ENCODE measurements at places on chromosomes 2 and 18.

DNA sequence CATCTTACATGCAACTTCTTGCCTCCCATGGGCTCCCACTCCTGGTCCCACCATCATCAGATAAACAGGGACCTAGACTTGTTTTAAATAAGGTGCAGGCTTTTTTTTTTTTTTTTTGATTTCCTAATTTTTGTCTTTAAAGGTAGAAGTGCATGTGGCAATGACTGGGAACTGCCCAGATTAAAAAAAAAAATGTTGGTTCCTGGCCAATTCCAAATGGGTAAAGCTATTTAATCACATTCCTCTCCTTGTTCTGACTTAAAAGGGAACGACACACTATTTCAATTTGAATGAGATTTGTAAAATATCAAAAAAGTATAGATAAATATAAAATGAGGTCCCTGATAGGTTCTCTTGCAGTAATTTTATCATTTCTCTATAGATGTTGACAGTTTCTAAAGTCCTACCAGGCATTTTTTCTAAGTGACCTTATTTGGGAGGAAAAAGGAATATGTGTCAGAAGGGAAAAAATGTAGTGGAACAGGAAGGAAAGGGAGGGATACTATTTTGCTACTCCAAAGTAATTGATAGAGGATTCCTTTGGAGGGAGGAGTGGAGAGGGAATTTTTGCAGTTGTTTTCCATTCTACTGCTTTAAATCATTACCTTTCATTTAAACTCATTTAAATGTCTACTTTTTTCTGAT, 43.3 kb downstream of the DDX1 start:
- no peak for DNase-seq

DNA sequence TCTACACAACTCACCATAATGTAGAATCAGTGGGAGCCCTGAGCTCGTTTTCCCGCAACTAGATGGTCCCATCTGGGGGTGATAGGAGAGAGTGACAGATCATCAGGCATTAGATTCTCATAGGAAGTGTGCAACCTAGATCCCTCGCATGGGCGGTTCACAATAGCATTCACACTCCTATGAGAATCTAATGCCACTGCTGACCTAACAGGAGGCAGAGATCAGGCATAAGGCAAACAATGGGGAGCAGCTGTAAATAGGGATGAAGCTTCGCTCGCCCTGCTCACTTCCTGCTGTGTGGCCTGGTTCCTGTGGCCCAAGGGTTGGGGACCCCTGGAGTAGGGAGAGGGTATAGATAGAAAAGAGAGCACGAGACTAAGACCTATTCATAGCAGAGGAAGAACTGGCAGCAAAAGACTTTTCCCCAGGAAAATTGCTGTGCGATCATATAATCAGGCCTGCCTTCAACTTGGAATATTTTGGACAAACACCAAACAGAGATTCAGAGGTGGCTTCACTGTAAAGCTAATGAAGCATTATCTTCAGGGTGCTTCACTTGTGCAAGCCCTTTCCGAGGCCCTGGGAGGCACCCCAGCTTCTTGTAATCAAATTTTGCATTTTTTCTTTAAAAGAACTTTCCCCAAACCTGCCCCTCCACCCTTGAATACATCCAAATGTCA, 29.0 kb upstream of the ATL2 start:
- DNase-seq: no peak

DNA sequence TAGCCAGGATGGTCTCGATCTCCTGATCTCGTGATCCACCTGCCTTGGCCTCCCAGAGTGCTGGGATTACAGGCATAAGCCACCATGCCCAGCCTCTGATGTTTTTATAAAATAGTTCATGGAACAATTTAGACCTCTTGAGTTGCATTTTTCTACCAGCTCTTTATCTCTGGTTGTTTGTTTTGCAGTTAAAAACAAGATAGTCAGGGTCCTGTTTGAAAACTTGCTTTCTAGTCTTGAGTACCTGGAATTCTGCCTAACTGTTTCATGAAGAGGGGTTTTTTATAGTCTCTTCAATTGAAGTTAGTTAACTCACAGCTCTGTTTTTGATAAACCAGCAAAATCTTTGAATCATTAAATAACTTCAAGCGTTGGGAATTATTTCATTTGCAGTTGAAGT, 244.8 kb downstream of the PARD3B start:
- DNase-seq: no peak

DNA sequence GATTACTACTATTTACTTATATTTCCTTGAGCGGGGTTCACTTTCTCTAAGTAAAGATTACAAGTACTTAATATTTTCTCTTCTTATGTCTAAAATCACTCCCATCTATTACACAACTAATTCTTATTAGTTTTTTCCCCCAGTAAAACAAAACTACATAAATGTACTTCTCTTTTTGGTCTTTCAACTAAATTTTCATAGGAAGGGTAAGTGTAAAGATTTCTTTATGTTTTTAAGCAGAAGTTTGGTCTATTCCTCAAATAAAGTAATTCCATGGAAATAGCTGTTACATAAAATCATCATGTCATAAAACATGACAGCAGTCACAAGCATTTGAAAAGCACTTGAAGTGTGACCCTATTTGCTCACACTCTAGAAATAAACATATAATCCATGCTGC, 249.0 kb downstream of the ZEB2 start:
- DNase-seq: no peak

DNA sequence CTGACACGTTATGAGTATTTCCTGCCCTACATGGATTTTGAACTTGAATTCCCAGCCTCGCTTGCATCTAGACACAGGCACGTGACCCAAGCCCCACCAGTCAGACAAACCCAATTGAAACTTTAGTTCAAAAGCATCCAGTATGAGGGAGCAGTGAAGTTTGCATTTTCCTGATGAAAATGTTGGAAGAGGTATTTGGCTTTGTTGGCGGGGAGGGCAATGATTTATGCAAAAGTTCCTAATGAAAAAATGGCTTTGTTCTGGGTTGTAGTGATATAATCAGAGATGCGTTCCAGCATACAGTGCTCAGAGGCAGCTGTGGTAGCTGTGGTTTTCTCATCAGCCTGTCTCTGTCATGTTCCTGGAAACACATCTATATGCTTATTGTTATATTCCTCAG, 36.8 kb upstream of the CPS1 start:
- DNase-seq: no peak

DNA sequence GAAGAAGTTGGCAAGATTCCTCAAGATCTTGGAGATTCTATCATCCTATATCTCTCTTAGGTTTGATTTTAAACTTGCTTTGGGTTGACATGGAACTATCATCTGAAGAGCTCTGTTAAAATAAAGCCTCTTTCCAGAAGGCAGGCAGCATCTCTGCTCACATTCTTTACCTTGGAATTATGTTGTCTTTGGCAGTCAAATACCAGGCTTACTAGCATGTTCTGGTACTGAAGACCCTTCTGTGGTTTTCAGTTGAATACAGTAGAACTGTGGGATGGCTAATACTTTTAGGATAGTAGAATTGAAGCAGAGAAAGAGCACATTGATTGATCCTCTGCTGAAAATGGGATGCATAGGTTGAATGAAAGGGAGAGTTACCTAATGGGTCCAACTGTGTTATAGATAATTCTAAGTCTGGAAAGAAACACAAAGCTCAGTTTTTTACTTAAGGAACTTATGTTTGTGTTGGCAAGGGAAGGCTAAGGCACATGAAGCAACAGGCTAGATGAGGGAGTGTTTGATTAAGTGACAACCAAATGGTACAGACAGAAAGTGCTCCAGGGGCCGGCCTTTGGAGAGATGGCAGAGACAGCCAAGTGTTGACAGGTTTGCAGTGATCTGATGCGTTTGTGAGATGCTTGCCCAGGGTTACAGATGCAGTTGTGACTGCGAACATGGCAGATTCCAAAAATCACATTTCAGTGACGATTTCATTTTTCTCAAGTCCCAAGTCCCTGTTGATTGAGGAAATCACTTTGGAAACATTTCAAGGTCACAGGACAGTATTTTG, 397.9 kb downstream of the MEIS1 start:
- no peak for DNase-seq

DNA sequence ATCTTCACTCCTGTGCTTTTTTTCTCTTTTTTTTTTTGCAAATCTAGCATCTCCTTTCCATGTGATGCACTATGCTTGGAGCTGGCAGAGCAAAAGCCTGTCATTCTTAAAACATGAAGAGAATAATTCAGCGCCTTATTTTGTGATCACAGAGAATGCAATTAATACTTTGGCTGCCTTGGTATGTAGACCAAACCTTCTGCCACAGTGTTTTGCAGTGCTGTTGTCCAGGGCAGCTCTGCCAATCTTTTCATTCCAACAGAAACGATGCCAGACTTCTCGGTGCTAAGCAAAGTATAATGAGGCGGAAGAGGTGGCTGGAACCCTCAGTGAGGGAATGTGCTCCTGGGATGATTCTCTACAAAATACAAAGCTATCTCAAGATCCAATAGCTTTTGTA, 25.6 kb downstream of the BCL2 start:
- no peak for DNase-seq

DNA sequence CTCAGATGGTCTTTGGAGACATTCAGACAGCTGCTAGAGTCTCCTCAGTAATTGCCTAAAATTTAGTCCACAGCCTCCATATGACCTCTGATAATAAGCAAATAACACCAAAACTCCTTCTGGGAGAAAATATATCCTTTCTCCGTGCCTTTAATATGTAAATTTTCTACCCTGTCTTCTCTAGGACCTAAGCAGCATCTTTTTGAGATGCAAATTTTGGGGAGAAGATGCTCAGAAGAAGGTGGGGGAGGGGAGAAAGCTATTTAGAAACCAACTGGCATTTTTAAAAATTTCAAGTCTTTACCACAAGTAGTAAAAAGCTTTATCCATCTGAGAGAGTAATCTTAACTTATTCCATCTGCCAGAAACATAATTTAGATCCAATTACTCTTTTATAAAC, 120.4 kb upstream of the MSH6 start:
- no peak for DNase-seq

- no peak for DNase-seq
Measured at GRCh38 chr2:113175042-113175628, 1.4 kb downstream of the PSD4 start.

DNA sequence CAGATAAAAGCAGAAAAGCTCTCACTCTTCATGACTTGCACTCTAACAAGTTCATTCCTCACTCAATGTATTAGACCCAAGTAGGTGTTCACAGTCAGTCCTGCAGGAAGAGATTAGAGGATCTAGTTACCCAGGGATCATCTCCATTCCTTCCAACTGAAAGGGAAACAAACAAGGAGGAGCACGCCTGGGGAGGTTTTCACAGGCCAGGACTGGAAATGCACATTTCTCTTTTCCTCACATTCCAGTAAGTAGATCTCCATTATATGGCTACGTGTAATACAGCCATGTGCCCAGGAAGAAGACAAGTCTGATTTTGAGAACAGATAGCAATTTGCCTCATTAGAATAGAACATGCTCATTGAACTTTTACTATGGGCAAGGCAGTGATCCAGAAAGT, 1132.2 kb upstream of the FAM98A start:
- no peak for DNase-seq

DNA sequence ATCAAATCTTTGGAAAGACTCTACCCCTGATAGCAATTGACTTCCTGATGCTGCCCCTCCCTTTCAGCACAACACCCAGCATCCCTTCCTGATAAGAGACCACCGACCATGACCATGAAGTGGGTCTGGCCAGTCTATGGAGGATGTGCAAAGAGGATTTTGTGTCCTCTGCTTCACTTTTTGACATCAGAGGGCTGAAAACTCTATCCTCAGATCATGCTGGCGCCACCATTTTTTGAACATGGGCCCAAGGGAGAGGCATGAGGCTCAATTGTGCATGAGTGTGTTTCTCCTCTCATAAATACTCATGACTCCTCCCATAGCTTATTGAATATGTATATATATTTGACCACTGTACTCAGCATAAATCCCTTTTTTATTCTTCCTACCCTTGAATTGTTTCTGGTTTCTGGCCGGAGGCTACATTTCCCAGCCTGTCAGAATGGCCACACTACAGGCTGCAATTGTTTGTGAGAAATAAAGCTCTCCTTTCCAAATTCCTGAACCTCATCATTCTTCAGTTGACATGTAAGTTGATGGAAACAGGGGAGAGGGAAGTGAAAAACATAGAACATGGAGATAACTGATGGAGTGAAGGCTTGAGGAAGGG, 314.1 kb downstream of the MYCN start:
- no peak for DNase-seq

DNA sequence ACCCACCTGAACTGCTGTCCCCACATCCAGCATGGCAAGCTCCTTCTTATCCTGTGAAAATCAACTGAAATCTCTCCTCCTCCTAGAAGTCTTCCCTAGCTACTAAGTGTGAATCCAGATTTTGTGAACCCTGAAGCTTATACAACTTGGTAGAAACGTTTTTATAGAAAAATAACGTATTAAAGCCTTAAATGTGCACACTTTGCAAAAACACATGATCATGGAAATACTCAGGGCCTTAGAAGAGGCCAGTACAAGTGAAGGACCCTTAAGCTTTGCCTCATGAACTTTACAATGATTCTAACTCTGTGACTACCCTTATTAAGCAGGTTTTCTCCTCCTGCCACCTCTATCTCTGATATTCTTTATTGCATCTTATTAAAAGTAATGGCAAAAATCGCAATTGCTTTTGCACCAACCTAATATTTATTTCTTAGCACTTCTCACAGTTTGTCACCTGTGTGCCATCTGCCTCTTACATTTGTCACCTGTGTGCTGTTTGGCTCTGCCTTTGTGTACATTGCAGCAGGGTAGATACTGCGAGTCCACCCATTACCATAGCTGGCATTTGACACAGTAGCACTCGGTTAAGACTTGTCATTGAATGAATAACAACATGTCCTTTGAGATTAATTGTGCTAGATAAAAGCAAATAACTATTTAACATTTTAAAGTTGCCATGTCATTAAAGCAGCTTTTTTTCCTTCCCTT, 42.2 kb downstream of the FRZB start:
- no peak for DNase-seq

DNA sequence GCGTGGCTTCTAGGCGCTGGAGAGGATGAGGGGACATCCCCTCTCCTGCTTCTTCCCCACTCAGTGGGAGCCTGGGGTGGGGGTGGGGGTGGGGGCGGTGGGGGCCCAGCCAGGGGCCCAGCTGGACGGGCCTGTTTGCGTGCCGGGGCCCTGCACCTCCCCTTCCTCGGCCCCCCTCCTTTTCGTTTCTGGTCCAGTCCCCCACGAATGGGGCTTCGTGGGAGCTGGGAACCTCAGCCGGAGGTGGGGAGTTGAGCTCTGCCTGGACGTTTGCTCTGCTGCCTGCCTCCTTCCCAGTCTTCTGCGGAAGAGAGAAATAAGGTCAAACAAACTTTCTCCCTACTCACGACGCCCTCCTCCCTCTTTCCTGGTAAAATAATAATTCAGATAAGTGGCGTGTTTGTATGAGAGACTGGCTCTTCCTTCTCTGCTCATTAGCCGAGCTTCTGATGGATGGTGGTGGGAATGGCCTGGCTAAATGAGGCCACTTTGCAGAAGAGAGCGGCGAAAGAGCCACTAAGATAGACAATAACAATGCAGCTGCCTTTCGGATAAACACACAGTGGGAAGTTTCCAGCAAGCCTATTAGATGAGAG, 782 bp downstream of the MTA3 start:
- DNase-seq: no peak

- no peak for DNase-seq
Measured at GRCh38 chr2:64455545-64455944, 1.6 kb downstream of the LGALSL start.

- DNase-seq: no peak
Measured at GRCh38 chr2:165462443-165462842, 7.1 kb upstream of the CSRNP3 start.
